ENCODE measurements at places on chromosomes 7 and 10.
A peak's percentile ranks its signal among the peaks of the same experiment; 100 is the strongest.

DNA sequence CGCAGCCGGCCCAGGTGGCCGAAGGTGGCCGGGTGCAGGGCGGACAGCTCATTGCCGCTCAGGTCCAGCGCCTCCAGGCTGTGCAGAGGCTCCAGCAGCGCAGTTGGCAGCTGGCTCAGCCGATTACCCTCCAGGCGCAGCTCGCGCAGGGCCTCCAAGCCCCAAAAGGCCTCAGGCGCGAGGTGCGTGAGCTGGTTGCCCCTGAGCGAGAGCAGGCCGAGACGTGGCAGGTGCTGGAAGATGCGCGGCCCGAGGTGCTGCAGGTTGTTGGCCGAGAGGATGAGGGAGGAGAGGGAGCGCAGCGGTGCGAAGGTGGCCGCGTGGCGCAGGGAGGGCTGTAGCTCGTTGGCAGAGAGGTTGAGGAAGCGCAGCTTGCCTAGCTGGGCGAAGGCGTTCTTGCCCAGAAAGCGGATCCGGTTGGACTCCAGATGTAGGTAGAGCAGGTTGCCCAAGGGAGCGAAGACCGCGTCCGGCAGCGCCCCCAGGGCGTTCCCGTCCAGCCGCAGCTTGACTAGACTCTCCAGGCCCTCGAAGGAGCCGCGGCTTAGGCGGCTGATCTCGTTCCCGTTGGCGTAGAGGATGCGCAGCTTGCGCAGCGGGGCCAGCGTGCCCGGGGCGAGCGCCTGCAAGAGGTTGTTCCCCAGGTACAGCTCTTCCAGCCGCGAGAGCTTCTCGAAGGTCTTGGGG is 923 bp downstream of the TRIL start:
- peak; percentile 66 for DNase-seq

- DNase-seq = no peak
Observed at GRCh38 chr10:54081950-54082349, 719.1 kb downstream of the PCDH15 start.

DNA sequence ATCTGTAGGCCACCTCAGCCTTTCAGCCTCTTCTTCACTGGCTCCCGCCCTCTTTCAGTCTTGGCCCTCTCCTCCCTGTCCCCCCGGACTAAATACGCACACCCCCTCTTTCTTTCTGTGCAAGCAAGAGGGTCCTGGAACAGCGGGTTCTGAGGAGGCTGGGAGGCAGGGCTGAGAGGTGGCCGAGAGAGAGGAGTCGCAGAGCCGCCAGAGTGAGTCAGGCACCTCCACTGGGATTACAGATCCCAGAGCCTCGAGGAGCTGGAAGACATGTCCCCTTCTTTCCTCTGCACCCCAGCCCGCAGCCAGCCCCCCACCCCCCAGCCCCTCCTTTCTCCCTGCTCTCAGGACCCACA is 182 bp downstream of the CCDC136 start:
- DNase-seq = no peak

- DNase-seq = peak; percentile 46
Observed at GRCh38 chr10:11159543-11160215, 142.0 kb downstream of the CELF2 start.

GRCh38 chr10:86341361-86341811 is 25.2 kb downstream of the GRID1 start:
- DNase-seq = peak; percentile 9

- no peak for DNase-seq
Observed at GRCh38 chr7:111076205-111076604, 14.7 kb upstream of the LRRN3 start.

GRCh38 chr7:2256306-2257045 is 14.4 kb downstream of the NUDT1 start:
- no peak for DNase-seq

DNA sequence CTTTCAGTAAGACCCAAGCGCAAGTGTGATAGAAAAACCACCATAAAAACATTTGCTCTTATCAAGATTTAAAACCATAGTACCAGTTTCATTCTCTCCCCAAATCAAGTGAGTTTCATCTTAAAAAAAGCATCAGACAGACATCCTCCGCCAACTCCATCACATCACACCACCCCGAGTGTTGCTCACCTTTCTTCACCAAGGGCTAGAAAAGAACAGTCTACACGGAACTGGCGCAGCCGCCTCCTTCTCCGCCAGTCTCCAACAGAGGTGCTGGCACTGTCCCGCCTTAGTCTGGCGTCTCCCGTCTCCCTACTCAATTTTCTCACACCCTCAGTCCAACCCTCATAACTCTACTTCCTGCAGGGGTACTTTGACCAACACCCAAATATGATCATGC is 46.9 kb upstream of the WIPI2 start:
- no peak for DNase-seq

- DNase-seq = no peak
Observed at GRCh38 chr10:75229971-75230370, 5.8 kb downstream of the COMTD1 start.

GRCh38 chr7:29454899-29455451 is 108.7 kb upstream of the PRR15 start:
- no peak for DNase-seq

DNA sequence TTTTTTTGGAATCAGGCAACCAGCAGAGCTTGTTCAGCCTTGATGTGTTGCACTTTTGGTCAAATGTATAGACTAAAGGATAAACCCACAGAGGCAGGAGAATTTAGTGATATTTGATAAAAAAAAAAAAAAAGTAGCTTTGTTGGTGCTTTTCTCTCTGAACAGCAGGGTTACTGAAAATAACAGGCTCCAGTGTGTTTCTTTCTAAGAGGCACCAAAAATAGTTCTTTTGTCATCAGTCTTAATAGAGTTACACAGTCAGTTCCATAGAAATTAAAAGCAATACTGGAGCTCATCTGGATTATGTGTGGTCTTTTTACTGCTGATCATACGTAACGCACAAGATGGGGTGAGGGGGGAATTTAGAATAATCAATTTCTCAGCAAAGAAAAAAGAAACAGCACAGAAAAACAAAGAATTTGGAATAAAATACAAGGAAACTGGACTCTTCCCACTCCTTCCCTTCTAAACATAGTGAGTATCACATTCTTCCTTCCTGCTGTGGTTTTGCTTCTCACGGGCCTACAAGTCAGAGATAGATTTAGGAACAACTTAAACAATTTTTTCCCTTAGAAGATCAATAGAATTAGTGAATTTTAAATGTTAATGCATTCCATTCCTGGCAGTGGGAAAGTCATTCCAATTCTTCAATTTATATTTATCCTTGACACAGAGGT is 178.8 kb upstream of the AKR1E2 start:
- no peak for DNase-seq

DNA sequence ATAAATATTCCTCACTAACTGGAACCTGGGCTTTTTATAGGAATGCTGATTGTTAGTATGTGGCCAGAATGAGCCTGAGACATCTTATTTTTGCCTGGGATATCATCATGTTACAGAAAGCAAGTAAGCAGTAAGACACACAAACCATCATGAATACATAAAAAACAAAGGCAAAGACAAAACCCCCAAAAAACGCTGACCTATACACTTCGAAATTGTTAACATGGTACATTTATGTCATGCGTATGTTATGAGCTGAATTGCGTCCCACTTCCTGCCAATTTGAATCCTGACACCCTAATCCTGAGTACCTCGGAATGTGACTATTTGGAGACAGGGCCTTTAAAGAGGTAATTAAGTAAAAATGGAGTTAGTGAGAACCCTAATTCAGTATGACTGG is 12.3 kb upstream of the NRF1 start:
- DNase-seq = no peak

- no peak for DNase-seq
Observed at GRCh38 chr10:103854265-103854685, 1.1 kb downstream of the SH3PXD2A start.

DNA sequence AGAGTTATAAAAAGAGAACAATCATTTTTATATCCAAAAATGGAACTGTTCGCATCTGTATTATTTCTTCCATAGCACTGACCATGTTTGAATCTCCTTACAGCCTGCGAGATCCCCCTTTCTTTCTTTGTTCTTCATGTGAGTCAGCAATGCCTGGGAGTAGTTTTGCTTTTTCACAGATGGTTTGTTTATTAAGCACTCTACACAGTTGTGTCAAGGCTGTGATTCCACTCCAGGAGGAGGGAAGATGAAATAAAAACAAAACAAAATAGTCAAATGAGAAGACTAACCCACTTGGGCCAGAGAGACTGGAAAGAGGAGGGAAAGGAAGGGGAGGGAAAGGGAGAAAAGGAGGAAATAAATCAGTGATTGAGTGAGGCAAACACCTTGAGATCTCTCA is 7.8 kb downstream of the LIPF start:
- no peak for DNase-seq

DNA sequence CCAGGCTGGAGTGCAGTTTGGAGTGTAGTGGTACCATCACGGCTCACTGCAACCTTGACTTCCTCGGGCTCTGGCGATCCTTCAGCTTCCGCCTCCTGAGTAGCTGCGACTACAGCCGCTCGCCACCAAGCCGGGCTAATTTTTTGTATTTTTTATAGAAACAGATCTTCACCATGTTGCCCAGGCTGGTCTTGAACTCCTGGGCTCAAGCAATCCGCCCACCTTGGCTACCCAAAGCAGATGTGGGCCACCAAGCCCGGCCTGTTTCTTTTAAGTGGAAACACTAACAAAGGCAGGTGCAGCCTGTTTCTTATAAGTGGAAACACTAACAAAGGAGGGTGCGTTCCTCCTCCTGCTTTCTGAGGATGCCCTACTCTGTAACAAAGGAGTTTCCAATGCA is 18.2 kb downstream of the PRF1 start:
- no peak for DNase-seq

DNA sequence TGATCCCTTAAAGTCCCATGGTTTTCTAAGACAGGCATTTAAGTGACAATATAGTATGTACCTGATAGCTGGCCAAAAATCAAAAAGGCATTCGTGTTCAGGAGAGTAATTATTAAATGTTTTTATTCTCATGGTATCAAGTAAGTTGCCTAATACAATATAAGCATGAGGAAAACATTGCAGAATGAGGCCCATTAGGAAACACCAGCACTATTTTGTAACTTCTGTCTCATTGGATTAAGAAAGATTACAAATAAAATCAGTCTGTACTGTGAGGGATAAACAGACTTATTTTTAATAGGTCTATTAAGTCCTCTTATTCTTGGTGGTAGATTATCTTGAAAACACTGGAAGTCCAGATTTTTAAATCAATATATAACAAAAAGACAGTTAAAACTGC is 110.1 kb downstream of the SNX13 start:
- DNase-seq = no peak

GRCh38 chr7:18468795-18469194 is 26.8 kb upstream of the HDAC9 start:
- no peak for DNase-seq

DNA sequence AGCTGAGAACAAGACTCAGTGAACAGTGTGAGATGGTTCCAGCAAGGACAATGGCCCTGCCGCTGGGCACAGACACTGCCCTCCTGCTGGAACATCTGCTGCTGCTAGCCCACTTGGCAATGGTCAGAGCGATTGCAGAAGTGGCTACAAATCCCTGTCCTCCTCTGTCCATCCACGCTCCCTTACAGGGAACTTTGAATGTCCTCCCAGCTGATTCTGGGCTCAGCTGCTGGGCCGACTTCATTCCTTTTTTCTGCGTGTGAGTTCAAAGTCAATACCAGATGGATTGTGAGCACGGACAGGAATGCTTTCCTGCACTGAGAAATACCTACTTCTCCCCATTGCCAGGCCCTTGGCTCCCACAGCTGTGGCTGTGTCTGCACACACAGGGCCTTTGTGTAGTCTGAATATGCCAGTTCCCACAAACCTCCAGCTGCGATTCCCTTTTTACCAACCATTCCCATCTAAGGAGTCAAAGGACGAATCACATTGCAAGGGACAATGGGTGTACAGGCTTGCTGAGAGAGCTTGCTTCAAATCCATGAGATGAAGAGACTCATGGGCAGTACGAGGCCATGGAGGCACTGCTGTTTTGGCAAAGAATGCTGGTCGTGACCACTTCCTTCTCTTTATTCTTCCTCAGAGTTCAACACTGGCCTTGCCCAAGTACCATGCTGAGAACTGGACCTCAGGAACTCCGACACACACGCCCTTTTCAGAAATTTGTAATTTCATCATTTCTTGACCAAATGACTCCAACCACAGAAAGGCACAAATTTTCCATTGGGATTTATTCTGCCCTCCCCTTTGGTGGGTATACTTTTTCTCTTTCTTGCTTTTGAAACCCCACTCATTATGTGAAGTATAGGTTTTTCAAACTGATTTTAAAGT is 44.2 kb downstream of the BPGM start:
- no peak for DNase-seq

DNA sequence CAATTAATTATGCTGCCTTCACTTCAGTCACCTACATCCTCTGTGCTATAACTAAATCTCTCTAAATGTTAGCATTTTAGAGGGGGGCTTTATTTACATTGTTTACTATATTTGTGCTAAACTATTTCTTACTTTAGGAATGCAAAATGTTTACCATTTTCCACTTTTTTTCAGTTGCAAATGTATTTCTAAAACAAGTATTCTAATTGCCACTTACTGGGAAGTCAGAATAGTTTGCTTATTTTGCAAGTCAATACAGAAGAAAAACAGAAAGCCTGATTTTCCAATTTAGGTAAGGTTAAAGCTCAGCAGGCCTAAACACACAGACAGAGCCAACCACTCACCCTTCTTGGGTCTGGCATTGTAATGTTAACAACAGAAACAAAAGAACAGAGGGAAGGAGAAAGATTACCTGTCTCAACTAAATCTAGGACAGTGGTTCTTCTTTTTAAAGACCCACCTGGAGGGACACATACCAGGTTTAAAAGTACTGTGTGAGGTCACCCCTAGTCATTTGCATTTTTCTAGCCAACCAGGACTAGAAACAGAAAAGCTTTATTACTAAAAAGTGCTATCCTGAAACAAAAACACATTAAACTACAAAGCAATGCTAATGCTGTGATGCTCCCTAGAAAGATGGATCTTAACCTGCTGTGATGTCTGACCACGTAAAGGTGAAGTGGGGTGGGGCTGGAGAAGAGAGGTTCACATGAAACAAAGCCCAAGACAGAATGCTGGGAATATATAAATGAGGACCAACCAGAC is 178.2 kb downstream of the SLC25A13 start:
- DNase-seq = no peak

DNA sequence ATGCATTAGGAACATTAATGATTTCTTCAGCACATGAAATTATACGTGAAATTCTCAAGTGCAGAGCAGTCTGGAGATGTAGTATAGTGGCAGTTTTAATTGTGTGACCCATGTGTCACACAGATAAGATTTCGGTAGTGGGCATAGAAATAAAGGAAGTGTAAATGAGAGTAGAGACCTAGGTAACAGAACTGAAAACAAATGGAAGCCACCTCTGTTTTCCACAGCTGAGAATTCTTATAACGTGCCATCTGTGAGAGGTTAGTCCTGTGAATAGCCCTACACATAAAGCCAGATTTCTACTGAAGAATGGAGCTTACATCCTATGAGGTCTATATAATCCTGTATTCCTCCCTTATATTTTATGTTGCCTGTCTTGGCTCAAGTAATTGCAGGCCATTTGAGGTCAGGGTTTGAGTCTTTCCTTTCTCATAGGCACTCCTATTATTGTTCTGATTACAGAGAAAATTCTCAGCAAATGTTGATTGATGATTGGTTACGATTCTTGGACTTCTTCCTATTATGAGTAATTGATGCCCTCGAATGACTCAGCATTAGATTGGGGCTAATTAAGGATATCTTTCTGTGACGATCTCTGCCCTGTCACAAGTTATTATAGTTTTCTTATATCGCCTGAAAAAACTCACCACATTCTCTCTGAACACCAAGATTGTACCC is 258.2 kb downstream of the KIF20B start:
- DNase-seq = no peak

All from left ventricle myocardium superior (tissue), 1 donor.